ENCODE measurements at places on chromosomes 3 and 15.
A peak's percentile ranks its signal among the peaks of the same experiment; 100 is the strongest.

GRCh38 chr3:114214542-114215341 is 22.6 kb downstream of the ZNF80 start:
- DNase-seq, result no peak

DNA sequence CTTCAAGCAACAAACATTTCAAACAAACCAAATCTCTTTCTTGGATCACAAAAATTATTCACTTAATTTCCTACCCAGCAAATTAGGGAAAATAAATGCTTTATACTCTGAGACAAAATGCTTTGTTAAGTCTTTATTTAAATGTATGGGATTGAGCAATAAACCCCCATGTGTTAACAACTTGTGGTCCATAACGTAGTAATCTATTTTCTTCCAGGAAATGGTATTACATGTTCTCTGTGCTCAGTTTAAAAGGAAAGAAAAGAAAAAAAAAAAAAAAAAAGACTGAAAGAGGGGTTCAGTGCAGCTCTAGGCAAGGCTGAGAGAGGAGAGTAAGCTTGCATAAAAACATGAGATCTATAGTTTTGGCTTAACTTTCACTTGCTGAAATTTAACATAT is 102.3 kb downstream of the PIK3CB start:
- DNase-seq, result no peak

DNA sequence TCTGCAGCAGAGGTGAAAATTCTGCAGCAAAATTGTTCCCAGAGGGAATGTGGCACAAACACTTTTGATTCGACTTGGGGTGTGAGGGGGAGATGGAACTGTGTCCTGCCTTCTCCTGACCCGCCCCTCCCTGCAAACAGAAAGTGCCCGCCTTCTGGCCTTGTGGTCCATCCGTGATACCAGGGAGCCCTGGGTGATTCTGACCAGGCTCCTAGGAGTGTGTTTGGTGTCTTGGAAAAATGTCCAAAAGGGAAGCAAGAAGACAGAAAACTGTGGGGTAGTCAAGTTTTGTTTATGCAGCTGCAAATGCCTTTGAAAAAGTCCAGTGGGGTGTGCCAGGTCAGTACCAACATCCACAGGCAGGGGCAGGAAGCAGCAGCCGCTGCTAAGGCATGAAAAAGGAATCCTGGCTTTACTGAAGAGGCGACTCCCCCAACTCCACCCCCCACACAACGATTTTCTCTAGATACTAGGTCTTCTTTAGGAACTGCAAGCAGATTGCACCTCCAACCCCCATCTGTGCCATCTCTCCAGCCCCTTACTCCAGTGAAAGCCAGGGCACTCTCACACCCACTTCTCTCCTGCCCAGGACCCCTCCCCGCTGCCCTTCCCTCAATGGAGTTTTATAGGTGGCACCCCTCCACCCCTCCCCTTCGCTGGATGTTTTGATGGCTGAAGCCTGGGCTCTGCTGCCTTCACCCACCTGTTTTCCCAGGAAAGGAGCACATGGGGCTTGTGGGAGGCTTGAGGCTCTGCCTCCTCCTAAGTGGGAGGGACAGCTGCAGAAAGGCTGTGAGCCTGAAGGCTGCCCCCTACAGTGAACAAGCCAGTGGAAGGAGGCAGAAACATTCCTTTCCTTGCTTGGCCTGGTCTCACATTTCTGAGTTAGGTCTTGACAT is 82.4 kb upstream of the HERC1 start:
- no peak for DNase-seq

- DNase-seq, result no peak
Observed at GRCh38 chr3:192382861-192383260, 344.5 kb downstream of the FGF12 start.

GRCh38 chr3:62051506-62051905 is 321.8 kb downstream of the FEZF2 start:
- DNase-seq, result no peak

GRCh38 chr3:17357035-17357710 is 385.3 kb downstream of the TBC1D5 start:
- no peak for DNase-seq

DNA sequence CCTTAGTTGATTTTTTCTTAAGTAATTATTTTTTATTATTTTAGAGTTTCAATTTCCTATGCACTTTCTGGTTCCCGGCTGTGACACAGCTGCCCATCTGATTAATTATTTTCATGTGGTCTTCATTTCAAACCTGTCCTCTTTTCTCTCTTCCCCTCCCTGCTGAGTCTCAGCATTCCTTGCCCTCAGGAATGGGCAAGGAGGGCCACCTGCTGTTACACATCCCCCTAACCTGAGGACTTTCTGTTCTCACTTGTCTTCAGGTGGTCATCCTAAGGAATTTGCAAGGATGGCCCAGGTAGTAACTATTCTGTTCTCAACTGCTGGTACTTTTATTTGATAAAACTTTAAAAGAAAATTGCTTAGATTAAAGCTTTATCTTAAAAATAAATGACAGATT is 545.0 kb downstream of the OTOL1 start:
- no peak for DNase-seq

DNA sequence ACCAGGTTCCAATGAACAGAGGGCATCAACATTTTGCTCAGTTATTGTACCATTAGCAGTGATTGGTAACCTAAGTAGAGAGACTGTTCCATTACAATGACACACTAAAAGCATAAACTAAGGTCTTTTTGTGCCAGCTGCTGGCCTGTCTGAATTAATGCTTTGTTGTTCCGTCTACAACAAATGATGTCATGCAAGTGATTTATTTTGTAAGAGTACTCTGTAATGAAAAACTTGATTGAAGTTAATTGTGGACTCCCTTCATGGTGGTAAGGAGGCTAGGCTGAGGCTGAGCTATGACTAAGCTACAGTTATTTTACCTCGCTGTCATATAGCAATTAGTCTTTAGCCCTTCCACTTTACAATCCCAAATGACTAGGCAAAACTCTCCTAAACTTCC is 23.2 kb downstream of the RCN2 start:
- DNase-seq, result no peak

- DNase-seq, result no peak
Observed at GRCh38 chr15:31437686-31438085, 111.1 kb downstream of the KLF13 start.

- DNase-seq, result no peak
Observed at GRCh38 chr15:47371939-47372338, 345.4 kb upstream of the SEMA6D start.

GRCh38 chr15:73284090-73284716 is 84.6 kb downstream of the HCN4 start:
- no peak for DNase-seq

GRCh38 chr15:52243697-52244555 is 51.7 kb downstream of the MYO5C start:
- no peak for DNase-seq

DNA sequence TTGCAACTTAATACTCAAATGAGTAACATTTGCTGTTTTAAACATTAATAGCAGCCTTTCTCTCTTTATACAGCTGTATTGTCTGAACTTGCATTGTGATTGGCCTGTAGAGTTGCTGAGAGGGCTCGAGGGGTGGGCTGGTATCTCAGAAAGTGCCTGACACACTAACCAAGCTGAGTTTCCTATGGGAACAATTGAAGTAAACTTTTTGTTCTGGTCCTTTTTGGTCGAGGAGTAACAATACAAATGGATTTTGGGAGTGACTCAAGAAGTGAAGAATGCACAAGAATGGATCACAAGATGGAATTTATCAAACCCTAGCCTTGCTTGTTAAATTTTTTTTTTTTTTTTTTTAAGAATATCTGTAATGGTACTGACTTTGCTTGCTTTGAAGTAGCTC is 40.3 kb downstream of the CTNNB1 start:
- DNase-seq, result no peak

DNA sequence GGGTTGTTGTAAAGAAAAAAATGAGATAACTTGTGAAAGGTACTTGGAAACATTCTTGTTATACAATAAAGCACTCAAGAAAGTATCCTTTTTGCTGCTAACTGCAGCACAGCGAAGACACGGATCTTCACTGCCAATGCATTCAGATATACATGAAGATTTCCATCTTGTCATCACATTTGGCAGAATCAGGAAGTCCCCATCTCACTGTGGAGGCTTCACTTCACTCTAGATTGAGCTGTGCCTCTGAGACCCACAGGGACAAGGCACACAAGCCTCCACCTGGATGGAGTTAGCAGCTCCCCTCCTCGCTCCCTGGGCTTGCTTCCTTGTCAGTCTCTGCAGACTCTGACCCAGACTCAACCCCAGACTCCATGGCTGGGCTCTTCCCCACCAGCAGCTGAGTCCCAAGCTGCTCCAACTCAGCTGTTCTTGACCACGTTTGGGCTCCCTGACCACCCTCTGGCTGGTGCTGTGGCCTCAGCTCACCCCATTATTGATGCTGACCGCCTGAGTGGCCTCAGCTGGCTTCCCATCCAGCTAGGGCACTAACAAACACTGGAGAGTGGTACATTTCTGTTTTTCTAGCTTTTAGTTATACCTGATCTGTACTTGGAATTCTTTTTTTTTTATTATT is 45.4 kb upstream of the SMAD3 start:
- DNase-seq, result no peak

DNA sequence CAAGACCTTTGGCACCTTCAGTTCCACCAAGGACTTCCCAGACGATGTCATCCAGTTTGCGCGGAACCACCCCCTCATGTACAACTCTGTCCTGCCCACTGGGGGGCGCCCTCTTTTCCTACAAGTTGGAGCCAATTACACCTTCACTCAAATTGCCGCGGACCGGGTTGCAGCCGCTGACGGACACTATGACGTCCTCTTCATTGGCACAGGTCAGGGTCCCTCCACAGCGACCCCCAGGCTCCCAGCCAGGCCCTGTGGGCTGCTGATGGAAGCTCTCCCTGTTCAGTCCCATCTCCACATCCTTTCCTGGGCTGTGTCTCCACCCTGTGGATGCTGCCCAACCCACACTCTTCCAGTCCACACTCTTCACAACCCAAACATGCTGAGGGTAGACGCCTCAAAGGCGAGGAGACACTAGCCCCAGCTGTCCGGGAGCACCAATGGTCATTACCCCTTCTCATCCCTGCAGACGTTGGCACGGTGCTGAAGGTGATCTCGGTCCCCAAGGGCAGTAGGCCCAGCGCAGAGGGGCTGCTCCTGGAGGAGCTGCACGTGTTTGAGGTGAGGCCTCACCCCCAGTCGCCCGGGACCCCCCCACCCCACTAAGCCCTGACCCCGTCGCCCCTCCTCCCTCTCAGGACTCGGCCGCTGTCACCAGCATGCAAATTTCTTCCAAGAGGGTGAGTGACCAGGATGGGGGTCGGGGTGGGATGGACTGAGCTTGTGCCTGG is 4.3 kb upstream of the LSMEM2 start:
- peak; percentile 79 for DNase-seq

- DNase-seq, result no peak
Observed at GRCh38 chr3:73772076-73772886, 147.5 kb upstream of the PDZRN3 start.

DNA sequence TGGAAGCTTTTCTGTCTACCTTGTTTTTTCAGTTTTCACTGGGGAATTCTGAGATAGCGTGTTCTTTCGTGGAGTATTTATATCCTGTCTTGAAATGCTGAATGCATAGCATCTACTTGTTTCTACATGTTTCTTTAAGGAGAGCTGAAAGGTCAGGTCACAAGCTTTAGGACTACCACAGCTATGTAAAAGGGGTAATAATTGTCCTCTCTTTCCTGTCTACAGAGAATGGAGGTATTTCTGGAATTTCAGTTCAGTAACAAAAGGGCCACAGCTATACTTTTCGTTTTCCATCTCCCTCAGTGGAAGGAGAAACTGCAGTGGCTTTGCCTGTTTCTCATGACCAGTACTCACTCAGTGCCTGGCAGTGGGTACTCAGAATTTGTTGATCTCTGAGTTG is 4.7 kb downstream of the INAFM2 start:
- no peak for DNase-seq

DNA sequence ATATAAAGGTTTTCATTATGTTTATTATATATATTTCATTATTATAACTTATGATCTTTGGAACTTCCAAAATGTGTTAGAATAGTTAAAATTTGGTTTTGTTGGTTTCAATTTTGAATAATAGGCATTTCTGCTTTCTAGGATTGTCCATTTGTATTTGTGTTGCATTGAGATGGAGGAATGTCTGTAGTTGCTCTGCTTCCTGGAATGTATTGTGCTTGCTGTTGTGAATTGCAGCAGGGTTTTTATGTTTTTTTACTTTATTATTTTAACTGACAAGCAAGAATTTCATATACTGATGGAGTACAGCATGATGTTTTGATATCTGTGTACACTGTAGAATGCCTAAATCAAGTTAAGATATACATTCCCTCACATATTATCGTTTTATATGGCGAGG is 247.4 kb downstream of the XXYLT1 start:
- no peak for DNase-seq

DNA sequence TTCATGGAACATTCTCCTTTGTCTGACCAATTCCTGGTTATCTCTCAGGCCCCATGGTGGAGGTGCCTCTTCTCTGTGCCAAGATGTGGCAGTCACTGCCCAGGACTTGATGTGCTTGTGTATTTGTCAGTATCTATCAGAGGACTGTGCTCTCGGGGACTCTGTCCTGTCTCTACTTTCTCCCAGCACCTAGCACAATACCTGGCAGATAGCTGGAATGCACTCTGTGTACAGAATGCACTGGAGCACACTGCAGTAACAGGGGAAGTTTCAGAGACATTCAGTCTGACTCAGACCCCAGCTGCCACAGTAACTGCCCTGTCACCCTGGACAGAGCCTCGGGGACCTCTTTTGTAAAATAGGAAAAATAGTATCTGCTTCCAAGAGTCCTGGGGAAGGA is 34.6 kb upstream of the SV2B start:
- DNase-seq, result no peak

- no peak for DNase-seq
Observed at GRCh38 chr15:36884936-36885635, 215.3 kb downstream of the MEIS2 start.

- no peak for DNase-seq
Observed at GRCh38 chr3:65888980-65889706, 149.6 kb downstream of the MAGI1 start.

GRCh38 chr15:97504031-97504792 is 456.3 kb upstream of the ARRDC4 start:
- no peak for DNase-seq

- DNase-seq, result no peak
Observed at GRCh38 chr3:155876037-155876436, 5.6 kb downstream of the GMPS start.

GRCh38 chr3:50502584-50503423 is 630 bp downstream of the CACNA2D2 start:
- DNase-seq, result no peak

Data from hematopoietic multipotent progenitor cell treated with erythropoietin and hydrocortisone succinate and interleukin-3 and kit ligand, for 17 days (in vitro differentiated cells).